Testis (tissue), 5 donors: ENCODE measurements at places on chromosomes 6 and 20. TPM values are rescaled to one million over a fixed set of nuclear protein-coding genes. Genes with fewer than 3 reads are reported as not detected.

GRCh38 chr6:138849791-138850190 lies 53.9 kb downstream of the ECT2L start:
- no peak for DNase-seq

Gene PLTP
- total RNA-seq = 80.0 TPM

DNA sequence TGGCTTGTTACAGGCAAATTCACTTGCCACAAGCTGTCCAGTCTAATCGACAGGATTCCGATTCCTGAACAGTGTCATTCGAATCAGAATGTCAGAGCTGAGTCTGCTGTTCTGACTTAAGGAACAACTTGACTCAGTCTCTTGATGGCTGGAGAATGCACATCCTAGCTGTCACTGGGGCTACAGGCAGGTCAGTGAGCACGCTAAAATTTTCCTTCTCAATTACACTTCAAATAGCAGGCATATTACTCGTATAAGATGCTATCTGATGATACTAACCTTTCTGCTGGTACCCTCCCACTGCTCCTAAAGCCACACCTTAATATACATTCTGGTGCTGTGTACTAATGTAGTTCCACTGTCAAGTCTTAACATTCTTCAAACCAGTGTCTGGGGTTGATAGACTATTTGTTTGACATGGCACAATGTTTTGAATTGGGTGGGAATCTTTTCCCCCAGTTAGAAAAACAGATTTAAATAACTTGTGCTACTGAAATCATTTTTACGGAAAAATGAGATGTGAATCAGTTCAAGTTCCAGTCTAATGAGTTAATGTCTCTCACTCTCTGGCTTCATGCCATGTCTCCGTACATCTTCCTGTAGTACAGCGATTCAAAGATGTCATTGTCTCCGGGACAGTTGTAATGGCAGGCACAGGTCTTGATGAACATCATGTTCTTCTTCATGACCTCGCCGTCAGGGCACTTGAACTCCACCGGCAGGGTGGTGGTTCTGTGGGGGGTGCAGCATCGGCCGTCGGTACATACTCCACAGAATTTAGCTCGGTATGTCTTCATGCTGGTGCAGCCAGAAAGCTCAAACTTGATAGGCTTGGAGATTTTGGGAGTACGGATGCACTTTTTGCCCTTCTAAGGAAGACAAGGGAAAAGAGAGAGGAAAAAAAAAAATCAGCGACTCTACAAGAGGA lies 2.2 kb downstream of the CCN2 start:
- no peak for DNase-seq

DNA sequence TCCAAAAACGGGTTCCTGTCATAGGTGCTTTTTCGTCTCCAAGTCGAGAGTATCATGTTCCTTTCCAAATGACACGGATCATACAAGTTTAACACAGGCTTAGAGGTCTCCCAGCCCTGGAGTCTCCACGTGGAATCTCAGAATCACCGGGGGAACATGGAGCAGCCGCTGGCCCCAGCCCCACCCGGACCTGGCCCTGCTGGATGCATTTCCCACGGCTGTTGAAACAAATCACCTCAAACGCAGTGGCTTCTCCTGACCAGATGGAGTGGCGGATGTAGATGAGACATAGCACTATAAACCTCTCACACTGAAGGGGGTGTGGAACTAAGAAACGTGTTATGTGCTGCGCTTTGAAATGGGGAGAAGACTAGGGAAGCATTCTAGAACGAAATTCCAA lies 70.0 kb upstream of the FRMD1 start:
- no peak for DNase-seq

Gene NMBR
- 1.6 TPM for total RNA-seq

DNA sequence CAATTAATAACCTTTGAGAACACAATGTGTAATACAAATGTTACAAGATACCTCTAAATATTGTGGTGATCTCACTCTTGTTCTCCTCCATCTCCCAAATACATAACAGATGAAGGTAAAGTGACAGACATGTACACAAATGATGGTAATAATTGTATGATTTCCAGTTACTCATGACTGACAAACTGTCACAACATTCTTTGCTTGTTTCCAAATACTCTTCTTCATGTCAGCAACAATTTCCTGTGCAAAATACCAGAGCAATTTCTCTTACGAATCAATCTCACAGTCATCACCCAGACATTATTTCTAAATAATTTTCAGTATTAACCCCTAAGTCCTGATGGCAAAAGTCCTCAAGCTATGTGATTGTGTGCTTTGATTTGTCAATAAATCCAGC lies 92.9 kb downstream of the RPS12 start:
- no peak for DNase-seq

Gene C6orf132
- 1.3 TPM for total RNA-seq

Gene CEP57L1
- total RNA-seq = 50.6 TPM

GRCh38 chr6:81979329-81979728 lies 226.8 kb upstream of the TENT5A start:
- DNase-seq = no peak

DNA sequence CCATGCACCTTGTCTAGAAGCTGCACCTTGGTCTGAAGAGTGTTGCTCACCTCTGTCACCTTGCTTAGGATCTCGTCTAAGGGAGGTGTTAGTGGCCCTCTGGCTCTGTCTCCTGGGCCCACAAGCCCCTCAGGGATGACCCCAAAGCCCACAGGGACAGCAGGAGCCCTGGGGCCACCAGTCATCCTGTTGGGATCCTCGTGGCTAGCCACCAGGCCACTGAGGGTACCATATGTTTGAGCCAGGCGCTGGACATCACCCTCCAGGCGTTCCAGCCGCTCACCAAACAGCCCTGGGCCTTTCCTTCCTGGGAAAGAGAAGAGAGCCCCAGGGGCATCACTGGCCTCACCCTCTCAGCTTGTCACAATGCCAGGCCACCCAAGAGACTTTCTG lies 3.9 kb downstream of the EMILIN3 start:
- DNase-seq = no peak

Gene CLVS2
- 0.16 TPM for total RNA-seq

Gene ULBP3
- total RNA-seq = 33.5 TPM

Gene PNPLA1
- 2.4 TPM for total RNA-seq

Gene LRFN2
- 1.1 TPM for total RNA-seq

- DNase-seq = no peak
Measured at GRCh38 chr20:38075161-38075998, 41.8 kb downstream of the RPRD1B start.

Gene EPPIN
- 222 TPM for total RNA-seq

Gene MOG
- total RNA-seq = not detected

DNA sequence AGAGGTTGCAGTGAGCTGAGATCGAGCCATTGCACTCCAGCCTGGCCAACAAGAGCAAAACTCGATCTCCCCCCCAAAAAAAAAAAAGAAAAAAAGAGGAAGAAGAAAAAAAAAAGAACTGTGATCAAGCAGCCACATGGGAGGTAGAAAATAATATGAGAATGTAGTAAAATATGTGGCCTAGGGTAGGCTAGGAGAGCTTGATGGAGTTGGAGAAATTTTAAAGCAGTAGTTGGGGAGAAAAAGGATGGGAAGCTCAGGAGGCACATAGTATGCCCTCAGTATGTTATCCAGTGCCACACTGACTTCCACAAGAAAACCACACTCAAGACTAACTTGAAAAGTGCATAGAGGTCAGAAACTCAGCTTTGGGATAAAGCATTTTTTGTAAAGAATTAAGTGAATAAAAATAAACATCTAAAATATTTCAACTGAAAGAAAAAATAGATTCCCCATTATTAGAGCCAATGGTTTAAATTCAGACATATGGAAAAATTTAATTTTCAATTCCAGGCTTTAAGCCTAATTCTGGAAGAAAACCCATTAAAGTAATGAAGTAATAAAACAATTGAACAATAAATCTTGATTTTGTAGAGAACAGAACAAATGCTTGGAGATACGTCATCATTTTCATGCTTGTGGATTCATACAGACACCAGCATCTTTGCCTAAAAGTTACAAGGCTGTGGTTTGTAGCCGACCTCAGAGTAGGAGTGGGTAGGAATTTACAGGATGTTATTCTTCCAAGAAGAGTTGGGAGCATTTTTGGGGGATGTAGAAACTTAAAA lies 34.7 kb downstream of the PLEKHG1 start:
- no peak for DNase-seq

Gene HRH3
- 2.5 TPM for total RNA-seq

- DNase-seq = no peak
Measured at GRCh38 chr20:3797592-3798372, 1.7 kb downstream of the CDC25B start.

Gene PPIL6
- total RNA-seq = 15.2 TPM

Gene ENPP3
- total RNA-seq = 2.8 TPM

DNA sequence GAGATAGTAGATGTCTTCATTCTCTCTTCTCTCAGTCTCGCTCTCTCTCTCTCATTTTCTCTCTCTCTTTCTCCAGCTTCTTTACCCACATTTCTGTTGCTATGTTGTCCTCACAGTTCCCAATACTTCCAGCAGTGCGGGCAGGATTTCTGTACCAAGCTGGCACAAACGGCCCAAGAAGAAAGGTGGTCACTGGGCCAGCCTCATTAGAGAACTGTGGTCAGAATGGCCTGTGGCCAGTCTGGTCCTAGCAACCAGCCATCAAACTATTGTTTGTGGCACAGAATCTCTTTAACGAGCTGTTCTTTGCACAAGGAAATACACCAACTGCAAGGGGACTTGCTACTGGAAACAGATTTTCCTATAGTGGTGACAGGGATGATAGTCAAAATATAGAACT lies 81.3 kb downstream of the SEL1L2 start:
- no peak for DNase-seq

Gene ASIP
- total RNA-seq = not detected

DNA sequence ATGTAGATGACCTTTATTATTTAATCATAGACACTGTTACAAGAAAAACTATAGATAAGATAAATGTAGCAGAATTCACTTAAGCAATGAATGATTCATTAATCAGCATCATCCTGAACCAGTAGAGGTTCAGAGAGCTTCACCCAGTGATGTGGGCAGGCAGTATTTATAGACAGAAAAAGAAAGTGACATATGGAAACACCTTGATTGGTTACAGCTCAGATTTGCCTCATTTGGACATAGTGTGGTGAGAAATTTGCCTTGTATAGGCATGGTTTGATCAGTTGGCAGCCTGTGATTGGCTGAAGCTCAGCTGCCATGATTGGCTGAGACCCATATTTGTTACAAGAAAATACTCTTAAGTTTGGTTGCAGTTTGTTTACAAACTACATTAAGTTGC lies 4.6 kb downstream of the C6orf58 start:
- no peak for DNase-seq

Gene DCDC2
- total RNA-seq = 2.4 TPM

GRCh38 chr20:62555642-62556420 lies 80.0 kb upstream of the GATA5 start:
- DNase-seq = no peak

Gene OPN5
- 7.3 TPM for total RNA-seq

DNA sequence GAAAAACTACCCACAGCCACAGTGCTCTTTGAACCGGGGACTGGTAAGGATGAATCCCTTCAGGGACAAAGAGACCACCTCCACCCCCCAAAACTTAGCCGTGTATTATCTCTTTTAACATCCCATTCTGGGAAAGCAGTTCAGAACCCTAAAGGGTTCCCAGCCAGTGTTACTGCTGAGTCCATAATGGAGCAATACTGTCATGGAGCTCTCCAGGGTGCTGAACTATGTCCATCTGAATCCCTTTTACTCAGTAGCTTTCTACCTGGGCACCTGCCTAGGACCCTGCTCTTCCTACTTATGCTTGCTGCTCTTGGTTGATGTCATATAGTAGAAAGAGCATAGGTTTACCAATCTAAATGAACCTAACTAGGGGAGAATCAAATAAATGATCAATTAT lies 22.3 kb upstream of the SAYSD1 start:
- peak; percentile 37 for DNase-seq

DNA sequence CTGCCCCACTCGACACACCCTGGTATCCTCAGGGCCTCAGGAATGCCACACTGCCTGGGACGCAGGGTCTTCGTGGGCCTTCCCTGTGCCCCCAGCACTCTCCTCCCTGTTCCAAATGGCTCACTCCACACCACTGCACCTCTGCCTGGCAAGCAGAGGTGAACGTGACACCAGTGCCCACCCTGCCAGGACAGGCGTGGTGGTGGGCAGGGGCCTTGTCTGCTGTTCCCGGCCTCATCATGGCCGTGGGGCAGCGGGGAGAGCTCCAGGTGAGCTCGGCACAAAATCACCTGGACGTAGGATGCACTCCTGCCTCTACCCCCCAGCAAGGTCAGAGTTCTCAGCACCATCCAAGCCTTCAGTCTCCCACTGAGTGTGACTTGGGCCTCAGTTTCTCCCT lies 202.4 kb downstream of the SMOC2 start:
- no peak for DNase-seq

Gene MRPL14
- 53.5 TPM for total RNA-seq

DNA sequence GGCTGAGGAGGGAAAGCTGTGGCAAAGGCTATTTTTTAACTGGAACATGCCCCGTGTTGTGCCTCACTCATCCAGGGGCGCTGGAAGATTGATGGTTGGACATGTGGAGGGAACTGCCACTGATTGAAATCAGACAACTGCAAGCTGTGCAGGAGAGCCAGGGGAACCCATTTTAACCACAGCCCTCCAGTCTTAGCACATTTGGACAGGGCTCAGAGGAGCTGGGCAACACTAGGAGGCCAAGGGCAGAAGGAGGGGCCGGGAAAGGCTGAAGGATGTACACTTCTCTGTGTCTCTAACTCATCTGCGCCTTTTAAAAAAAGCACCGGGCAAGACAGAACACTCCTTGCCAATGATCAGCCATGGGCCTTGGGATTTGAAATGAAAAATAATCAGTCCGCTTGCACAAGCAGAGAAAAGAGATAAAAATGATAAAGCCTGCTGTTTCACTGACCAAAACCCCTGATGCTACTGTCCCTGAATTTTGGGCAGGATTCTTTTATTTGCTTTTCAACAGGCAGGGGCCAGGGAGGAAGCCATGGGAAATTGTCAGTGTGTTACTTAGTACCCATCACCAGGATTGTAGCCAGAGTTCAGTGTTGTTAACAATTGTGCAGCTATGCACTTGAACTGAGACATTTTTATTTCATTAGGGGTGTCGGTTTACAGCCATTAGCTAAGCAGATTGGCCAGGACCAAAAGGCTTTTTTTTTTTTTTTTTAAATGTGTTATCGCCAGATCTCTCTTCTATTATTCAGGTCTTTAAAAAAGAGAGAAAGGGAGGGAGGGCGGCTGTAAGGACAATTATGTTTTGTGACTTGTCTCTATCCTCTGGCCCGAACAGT lies 109.3 kb upstream of the EYA4 start:
- no peak for DNase-seq

Gene TRIM15
- total RNA-seq = not detected
